Activated effector memory CD4-positive, alpha-beta T cell treated with Interleukin-2 at 50 U/mL for 16 hours (primary cell): ENCODE measurements at places on chromosomes 2 and 18.

GRCh38 chr2:174145827-174146226 lies 102.5 kb downstream of the OLA1 start:
- DNase-seq, result no peak

DNA sequence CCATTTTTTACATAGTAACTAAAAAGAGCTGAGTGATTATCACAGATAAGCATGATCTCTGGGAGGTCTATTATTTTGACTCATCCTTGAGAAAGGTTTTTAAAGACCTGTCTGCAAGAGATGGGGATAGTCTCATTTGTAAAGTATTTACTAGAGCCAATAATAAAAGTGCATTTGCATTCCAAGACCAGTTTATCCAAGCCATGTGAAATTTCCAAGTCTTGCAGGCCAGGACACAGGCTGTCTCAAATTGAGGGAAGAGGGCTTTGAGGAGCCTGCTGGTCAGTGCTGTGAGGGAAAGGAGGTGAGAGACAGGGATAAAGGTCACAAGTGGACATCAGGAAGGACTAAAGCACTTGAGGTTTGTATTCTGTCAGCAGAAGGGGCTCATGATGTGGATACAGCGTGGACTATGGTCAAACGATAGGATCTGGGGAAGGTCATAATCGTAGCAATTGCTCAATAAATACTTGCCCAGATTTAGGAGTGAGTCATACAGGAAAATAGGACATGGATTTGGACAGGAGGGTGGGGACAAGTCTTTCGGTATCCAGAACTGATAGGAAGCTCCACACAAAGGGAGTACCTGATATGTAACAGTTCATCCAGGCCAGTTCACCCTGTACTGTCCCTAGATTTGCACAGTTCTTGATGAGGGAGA lies 6.6 kb upstream of the CDH2 start:
- DNase-seq, result no peak

DNA sequence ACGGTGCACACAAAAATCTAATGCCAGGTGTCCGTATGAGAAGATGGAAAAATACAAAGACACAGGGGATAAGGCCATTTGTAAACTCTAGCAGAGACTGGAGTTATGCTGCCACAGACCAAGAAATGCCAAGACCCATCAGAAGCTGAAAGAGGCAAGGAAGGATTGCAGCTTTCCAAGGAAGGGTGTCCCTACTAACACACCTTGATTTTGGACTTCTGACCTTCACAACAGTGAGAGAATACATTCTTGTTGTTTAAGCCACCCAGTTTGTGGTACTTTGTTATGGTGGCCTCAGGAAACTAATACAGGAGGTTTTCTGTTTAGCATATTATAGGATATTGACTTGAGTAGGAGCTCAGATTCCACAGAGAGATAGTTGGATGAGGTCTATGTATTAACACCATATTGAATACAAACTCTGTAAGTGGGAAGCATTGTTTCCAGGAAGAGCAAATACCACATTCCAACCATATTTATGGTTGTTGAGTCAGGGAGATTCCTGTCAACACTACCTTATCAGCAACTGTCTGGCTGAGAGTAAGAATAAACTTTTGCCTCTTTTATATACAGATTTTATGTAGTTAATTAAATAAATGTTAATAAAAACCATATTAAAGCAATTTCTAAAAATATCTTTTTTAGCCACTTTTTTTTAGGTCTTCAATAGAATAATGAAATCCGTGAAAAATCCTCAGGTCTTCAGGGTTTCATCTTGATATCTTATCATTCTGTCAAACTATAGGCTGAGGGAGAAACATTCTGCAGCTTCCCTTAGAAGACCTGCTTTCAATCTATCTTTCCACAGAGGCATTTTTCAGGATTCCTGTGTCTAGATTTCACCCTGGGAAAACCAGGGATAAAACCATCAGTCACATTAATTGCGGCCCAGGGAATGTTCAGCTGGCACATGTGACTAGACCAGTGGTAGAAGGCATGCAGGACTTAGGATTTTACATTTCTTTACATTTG lies 35.4 kb upstream of the HNMT start:
- no peak for DNase-seq

- DNase-seq, result no peak
These were observed 687.8 kb upstream of the KLHL29 start for GRCh38 chr2:22697054-22697788.

DNA sequence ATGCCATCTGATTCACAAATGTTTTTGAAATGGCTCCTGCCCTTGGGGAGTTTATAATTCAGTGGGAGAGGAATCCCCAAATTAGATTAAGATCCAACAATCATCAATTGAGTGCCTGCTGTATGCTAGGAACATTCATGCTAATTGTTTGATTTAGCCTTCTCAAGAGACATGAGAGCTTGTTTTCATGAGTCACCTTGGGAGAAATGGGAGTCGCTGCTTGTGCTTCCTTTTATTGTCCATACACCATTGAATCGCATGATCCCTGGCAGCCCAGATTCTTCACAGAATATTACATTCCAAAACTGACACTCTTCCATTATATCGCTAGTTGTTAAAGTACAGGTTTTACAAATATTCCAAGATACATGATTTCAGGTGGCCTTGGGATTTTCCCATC lies 106.0 kb upstream of the MAP3K20 start:
- DNase-seq, result no peak

- no peak for DNase-seq
These were observed 45.6 kb downstream of the TWIST2 start for GRCh38 chr2:238893349-238894000.

- DNase-seq, result no peak
These were observed 228.0 kb downstream of the CYP26B1 start for GRCh38 chr2:71919708-71920107.

DNA sequence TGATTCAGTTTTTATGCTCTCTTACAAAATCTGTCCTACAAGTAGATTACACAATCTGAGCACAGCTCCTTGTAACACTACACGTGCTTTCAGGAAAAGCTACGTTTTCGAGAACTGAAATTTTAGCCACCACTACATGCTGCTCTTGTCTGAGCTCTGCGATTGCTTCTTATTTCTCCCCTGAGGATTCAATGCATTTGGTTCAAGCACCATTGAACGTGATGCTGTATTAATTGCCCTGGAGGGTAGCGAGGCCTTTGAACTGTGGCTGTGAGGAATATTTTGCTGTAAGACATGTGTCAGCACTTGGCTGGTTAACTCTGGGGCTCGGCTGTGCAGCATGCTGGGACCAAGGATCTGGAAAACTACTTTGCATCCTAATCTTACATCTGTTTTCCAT lies 405.8 kb downstream of the EPHA4 start:
- DNase-seq, result no peak

- DNase-seq, result no peak
These were observed 40.8 kb upstream of the MAPRE2 start for GRCh38 chr18:35000457-35000856.

DNA sequence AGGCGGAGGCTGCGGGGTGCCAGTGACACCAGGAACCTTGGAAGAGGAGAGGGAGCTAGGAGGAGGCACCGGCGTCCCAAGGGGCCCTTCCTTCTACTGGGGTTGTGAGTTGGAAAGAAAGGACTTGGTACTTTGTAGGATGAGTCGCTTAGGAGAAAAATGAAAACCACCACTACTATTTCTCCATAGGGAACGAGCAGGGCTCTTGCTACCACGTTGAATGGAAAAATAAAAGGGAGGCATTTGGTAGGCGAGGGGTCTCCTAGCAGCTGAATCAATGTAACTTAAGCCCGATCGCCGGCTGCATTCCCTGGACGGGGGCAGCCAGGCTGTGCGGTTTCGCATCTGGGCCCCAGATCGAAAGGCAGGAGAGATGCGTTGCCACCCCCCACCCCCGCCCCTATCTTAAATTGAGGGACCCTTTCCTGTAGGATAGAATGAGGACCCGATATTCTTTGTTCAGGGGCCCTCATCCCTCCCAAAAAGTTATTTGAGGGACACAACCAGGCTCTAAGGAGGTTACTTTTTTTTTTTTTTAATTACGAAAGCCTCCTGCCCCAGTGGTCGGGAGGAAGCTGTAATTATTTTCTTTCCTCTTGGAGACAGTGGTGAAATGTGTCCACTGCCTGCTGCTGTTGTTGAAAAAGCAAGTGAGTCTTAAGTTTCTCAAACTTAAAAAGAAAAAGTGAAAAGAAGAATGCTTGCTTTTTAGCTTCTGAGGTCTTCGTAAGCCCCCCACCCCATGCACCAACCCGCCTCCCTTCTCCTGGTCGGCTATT lies 1.3 kb downstream of the IGFBP2 start:
- no peak for DNase-seq

GRCh38 chr2:44778671-44779476 lies 162.6 kb upstream of the SIX3 start:
- no peak for DNase-seq

- no peak for DNase-seq
These were observed 366.9 kb downstream of the OSR1 start for GRCh38 chr2:18991177-18992168.

- DNase-seq, result no peak
These were observed 151.9 kb upstream of the PELI1 start for GRCh38 chr2:64296140-64296480.

DNA sequence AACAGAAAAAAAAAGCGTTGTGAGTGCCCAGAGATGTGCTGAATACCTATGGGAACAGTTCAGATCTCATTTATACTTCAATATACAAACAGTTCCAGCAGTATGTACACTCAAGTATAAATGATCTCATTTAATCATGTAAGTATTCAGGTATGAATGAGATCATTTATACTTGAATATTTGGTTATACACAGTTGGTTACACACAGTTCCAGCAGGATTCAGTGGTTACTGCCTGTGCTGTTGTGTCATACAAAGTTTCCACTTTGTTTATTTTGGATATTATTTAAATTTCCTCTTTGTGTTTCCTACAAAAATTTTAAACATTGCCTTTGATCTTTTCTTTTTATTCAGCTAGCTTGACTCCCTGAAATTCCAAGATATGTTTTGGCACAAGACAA lies 293.5 kb upstream of the SLC39A10 start:
- no peak for DNase-seq

DNA sequence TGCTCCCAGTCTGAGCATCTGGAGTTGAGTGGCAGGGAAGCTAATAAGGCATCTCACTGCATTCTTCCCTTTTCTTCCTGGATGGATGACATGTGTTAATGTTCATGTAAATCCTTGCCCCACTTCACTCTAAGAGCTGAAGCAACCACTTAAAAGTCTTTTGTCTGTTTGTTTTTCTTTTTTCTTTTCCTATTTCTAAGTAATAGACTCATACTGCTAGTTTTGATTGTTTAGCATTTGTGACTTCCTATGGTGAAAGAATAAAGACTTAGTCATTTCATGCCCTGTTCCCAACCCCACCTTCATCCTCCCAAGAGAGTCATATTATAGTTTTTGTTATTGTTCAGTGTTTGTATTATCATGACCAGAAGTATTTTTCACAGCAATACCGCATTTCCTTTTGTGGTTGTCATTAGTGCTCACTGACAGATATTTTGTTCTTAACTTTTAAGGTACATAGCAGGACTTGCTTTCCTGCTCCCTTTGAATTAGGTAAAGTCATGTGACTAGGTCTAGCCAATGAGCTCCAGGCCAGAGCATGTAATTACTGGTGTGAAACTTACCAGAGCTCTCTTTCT lies 18.1 kb upstream of the SPP2 start:
- DNase-seq, result peak; percentile 24

GRCh38 chr2:54021702-54022101 lies 50.9 kb upstream of the PSME4 start:
- no peak for DNase-seq

DNA sequence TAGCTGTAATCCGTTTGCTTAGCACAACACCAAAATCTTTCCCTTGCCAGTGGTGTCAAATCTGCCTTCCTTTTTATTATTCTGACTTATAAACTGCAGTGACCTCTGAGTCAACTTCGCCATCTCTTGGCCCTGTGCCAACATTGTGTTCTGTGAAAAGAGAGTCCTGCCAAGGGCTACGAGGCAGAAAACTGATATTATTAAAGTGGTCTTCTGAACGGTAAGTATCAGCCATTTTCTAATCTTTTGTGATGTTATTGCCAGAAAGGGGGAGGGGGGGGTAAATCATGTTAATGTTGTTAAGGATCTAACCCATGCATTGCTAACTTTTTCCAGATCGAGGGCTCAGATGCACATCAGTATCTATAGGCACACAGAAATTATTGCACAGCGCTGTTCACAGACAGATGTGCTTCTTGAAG lies 121.5 kb upstream of the LTBP1 start:
- DNase-seq, result no peak

GRCh38 chr2:215479121-215479520 lies 43.3 kb upstream of the FN1 start:
- no peak for DNase-seq

- DNase-seq, result no peak
These were observed 44.3 kb upstream of the MRPL33 start for GRCh38 chr2:27727257-27727656.

- DNase-seq, result no peak
These were observed 647.6 kb downstream of the CPS1 start for GRCh38 chr2:211203986-211204385.

- DNase-seq, result no peak
These were observed 125.2 kb upstream of the PIK3C3 start for GRCh38 chr18:41829647-41830516.

DNA sequence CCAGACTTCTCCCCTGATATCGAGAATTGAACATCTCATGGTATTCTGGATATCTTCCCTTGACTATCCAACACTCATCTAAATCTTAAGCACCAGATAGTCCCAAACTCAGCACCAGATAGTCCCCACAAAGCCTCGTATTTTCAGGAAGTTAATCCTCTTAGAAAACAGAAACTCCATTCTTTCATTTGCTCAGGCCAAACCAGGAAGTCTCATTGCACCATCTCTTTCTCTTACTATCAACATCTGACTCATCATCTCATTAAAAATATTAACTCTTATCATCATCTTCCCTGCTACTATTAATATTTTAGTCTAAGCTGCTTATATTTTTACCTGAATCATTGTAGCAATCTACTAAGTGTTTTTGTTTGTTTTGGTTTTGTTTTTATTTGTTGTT lies 286.4 kb downstream of the GALNT13 start:
- no peak for DNase-seq

DNA sequence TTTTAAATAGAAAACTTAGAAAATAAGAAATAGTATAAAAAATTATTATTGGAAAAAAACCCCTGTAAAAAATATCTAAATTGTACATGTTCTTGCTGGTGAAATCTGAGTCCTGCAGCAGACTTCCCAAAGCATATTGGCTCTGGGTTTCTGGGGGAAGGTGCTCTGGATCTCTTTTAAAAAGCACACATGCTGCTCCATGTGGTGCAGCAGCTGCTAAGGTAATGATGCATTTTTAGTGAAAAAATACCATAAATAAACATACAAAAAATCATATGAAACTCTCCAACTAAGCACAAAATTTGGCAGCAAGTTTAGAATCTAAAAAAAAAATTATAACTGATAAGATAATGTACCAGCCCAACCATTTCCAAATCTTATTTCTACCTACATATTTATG lies 216.5 kb downstream of the GPD2 start:
- DNase-seq, result no peak

GRCh38 chr2:111702119-111702803 lies 181.7 kb downstream of the ANAPC1 start:
- peak; percentile 30 for DNase-seq

DNA sequence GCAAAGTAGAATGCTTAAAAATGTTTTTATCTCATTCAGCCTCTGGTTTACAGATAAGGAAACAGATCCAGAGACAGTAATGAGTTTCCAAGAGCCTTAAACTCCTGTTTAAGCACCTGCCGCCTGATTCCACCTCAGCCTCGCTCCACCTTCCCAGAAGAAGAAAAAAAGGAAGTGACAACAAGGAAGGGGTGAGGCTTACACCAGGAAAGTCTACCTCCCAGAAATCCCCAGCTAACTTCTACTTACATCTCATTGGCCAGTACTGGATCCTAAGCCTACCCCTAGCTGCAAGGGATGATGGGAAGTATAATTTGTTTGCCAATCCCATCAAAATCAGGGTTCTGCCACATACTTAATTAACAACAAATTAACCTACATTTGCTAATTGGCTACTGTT lies 15.3 kb upstream of the ARID5A start:
- DNase-seq, result no peak
